ENCODE measurements at places on chromosomes 3 and 15. TPM values are rescaled to one million over a fixed set of nuclear protein-coding genes. Genes with fewer than 3 reads are reported as not detected.

DNA sequence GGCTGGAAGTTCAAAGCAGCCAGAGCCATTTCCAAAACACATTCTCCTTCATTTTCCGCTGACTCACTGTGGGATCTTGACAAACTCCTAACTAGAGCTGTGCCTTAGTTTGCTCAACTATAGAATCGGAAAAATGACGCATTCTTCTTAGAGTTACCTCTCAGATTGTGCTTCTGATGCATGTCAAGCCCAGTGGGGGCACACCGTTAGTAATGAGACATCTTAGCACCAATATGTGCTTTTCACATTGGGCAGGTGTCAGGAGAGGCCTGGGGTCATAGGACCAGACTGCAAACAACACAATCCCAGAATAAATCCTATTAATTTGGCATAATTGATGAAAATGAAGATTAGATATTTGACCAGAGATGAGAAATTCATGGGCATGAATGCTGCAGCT, 71.3 kb upstream of the UBE3A start:
- DNase-seq, result no peak

- DNase-seq, result no peak
These were observed 222.0 kb upstream of the MANF start for GRCh38 chr3:51163051-51163450.

Gene TAMM41
- total RNA-seq, result 10.9 TPM

Gene APOD
- 343 TPM for total RNA-seq

Gene A4GNT
- total RNA-seq, result 4.0 TPM

Measured in body of pancreas (tissue), 4 donors.